ENCODE measurements at places on chromosomes 6 and 20.

- DNase-seq, result no peak
These were observed 11.2 kb upstream of the TTPAL start for GRCh38 chr20:44464514-44464913.

- DNase-seq, result no peak
These were observed 107.5 kb upstream of the SCAF8 start for GRCh38 chr6:154625721-154626120.

- no peak for DNase-seq
These were observed 5.6 kb downstream of the NXT1 start for GRCh38 chr20:23356203-23356602.

DNA sequence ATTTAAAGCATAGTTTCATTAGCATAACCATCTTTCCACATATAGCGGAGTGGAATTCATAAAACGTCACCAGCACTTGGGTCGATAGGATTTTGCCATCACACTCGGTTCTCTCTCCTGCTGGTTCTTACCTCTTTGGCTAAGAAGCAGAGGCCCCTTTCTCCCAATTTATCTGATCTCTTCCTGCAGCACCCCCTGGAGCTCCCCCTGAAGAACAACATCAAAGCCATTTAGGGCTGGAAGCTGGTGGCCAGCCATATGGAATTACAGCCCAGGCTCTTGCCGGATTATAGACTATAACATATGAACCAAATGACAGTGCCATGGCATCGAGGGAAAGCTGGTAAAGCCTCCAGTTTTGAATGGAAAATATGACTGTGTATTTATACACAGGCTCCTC lies 6.4 kb upstream of the KIF6 start:
- no peak for DNase-seq

DNA sequence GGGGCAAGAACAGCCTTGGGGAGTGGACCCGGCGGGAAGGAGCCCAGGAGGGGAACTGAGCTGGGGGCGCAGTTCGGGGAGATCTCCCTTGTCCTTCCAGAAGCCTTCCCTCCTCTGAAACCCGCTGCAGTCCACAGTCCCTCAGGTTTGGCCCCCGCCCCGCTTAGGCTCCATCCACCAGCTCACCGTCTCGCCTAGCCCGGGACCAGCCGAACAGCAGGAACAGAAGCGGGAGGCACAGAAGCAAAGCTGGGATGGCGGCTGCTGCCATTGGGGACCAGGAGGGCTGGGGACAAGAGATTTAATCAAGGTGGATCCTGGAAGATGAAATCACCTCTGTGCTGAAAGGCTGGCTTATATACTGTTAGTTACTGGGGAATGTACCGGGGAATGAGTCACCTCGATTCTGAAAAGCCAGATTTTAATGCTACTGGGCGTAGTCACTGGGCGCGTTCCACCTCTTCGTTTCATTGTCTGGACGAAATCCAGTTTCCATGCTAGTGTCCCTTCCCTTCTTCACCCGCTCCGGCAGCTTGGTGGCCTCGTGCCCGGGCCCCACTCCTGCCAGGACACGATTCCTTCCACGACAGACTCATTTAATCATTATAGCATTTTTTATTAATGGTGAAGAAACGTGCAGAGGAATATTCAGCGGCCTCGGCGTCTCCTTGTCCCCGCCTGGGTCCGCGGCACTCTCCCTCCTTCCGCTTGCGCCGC lies at the start of gene RAET1L:
Gene RAET1L, minus strand, starts transcription at position 332 of the 717 bp plus-strand sequence. Its CDS starts 61 bp downstream, at position 271.
- DNase-seq, result no peak

DNA sequence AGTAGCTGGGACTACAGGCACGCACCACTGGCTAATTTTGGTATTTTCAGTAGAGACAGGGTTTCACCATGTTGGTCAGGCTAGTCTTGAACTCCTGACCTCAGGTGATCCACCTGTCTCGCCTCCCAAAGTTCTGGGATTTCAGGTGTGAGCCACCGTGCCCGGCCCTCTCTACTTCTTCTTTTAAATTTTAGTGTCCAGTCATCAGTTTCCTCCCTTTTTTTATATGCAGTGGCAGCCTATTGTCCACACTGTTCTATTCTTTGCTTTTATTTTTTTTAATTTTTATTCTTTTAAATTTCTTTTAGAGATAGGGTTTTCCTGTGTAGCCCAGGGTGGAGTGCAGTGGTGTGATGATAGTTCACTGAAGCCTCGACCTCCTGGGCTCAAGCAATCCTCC lies 12.3 kb downstream of the EFCAB8 start:
- no peak for DNase-seq

DNA sequence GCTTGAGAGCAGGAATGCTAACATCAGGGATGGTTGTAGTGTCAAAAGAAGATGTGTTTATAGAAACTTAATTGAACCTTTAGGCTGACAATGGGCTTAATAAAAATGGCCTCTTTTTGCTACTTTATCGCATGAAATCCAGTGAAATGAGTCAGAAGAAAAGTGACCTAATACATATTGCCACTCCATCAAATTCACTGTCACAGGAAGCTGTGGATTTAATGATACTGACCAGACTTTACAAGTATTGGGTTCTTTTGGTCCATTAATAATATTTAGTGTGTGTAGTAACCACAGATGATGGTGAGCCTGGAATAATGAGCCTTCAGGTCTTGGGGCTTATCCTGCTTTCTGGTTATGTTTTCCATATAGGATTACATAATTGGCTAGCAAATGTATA lies 231.8 kb upstream of the GMDS start:
- DNase-seq, result no peak

- DNase-seq, result no peak
These were observed 136.3 kb downstream of the MRPL14 start for GRCh38 chr6:43990627-43991619.

- no peak for DNase-seq
These were observed 30.8 kb downstream of the TTI1 start for GRCh38 chr20:38002422-38002821.

DNA sequence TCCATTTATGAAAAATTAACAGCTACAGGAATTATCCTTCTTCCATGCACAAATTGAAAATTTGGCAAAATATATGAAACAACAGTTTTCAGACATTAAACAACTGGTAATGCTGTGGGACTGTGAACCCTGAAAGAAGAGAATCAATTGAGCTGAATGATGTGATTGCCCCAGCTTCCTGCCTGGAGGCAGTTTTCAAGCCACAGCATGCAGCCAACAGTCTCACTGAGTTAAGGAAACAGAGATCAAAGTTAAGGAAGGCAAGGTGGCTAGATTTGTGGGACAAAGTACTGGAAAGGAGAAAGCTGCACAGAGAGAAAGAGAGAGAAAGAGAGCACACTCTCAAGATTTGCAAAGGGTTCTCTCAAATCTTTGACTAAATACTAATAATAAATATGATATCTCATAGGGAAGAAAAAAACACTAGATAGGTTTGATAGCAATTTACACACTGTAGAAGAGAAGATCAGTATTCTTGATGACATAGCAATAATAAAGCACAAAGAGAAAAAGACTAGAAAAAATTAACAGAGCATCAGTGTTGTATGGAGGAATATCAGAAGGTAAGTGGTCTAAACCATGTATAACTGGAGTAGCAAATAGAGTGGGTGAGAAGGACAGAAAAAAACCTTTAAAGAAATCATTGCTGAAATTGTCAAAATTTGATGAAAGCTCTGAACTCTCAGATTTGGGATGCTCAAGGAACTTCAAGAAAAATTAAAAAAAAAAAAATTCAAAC lies 70.1 kb upstream of the CNKSR3 start:
- no peak for DNase-seq

GRCh38 chr20:723756-724155 lies 44.5 kb downstream of the SLC52A3 start:
- DNase-seq, result no peak

- no peak for DNase-seq
These were observed 92.4 kb downstream of the PPP1R14C start for GRCh38 chr6:150235218-150235617.

GRCh38 chr6:111150577-111150976 lies 63.3 kb downstream of the SLC16A10 start:
- DNase-seq, result no peak

DNA sequence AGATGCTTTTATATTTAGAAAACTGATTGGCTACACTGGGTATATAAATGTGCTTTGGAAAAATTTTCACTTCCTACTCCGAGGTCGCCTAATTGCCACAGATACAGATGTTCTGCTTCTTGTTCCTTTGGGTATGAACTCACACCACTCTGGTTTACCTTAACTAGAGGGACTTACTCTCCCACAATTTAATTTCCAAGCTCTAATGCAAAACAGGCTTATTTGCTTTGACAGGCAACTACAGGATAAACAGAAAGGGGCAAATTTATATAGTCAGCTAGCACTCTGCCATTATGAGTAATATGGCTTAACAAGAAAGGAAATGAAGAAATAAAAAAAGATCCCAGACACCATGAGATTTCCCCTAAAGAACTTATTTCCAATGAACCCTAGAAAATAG lies 156.9 kb upstream of the ZFP64 start:
- DNase-seq, result no peak

DNA sequence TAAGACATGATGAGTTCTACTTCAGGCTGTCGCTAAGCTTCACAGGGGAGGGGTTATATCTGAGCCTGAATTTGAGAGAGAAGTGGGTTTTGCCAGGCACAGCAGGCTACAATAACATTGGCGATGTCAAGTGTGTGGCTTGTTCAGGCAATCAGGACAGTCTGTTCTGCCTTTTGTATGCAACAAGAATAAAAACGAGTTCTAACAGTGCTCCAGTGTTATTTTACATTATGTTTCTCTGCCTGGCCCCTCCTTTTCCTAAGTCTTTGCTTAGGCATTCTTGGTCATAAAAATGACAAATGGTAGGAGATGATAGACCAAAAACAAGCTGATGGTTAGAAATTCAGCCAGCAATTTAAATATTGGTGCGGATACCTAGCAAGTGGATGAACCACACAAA lies 26.8 kb downstream of the PAQR8 start:
- no peak for DNase-seq

DNA sequence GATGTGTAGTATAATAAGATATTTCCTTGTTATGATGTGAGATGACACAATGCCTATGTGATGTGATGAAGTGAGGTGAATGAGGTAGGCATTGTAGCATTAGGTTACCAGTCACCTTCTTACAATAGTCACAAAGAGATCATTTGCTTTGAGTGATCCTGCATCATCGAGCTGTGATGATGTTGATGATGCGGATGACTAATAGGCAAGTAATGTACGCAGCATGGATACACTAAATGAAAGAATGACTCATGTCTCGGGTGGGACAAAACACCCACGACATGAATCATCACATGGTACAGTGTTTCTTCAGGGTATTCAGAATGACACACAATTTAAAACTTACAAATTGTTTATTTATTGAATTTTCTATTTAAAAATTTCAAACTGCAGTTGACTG lies 806.3 kb upstream of the GJE1 start:
- DNase-seq, result peak; percentile 1

DNA sequence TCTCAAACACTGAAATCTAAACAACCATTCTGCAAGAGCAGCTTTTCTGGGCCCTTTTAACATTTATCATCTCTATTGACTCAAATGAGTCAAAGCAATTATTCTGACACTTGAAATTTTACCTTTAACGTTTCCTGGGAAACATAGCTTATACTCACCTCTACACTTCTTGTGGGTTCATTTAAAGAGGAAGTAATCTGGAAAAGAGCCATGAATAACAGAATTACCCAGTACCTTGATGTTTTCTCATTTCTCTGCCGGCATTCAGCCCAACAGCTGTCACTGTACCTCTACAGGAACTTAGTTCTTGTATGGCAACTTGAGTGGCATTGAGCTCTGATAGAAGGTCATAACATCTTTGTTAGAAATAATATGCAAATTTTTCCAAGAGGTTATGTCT lies 272.2 kb downstream of the KCNQ5 start:
- no peak for DNase-seq

DNA sequence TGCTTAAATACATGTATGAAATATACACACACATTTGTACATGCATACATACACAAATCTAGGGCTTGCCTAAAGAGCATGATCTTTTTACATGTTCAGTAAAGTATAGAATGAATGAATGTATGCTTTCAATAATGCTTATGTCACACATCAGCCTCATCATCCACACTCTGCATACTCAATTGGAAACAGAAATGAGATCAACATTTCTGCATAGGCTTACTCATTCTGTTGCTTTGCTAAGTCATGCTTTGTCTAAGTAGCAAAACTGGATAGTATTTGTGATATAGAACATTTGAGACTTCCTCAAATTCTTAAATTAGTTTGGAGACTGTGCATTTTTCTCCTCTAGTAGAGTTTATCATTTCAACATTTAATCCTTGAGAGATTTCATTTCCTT lies 343.3 kb downstream of the ADGRB3 start:
- no peak for DNase-seq

DNA sequence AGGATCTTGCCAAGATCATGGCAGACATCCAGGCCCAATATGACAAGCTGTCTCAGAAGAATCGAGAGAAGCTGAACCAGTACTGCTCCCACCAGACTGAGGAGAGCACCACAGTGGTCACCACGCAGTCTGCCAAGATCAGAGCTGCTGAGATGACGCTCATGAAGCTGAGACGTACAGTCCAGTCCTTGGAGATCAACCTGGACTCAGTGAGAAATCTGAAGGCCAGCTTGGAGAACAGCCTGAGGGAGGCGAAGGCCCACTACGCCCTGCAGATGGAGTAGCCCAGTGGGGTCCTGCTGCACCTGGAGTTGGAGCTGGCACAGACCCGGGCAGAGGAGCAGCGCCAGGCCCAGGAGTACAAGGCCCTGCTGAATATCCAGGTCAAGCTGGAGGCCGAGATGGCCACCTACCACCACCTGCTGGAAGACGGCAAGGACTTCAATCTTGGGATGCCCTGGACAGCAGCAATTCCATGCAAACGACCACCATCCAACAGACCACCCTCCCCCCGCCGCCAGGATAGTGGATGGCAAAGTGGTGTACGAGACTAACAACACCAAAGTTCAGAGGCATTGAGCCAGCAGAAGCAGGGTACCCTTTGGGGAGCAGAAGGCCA lies 44.7 kb upstream of the GRM4 start:
- DNase-seq, result no peak

DNA sequence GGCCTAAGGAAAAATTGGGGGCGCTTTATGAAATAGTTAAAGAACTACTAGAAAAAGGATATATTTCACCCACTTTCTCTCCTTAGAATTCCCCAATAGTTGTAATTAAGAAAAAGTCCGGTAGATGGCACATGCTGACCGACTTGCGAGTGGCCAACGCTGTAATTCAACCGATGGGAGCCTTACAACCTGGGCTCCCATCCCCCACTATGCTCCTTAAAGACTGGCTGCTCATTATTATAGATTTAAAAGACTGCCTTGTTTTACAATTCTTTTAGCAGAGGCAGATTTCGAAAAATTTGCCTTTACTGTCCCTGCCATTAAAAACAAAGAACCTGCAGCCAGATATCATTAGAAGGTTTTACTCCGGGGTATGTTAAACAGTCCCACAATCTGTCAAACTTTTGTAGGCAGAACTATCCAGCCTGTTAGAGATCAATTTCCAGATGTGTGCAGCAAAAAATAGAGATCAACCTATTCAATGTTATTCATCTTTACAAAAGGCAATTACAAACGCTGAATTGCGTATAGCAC lies 58.5 kb upstream of the PRSS16 start:
- DNase-seq, result peak; percentile 53
